ENCODE measurements at places on chromosomes 5 and 9.

GRCh38 chr9:89686126-89686525 lies 81.3 kb downstream of the GADD45G start:
- DNase-seq = no peak

DNA sequence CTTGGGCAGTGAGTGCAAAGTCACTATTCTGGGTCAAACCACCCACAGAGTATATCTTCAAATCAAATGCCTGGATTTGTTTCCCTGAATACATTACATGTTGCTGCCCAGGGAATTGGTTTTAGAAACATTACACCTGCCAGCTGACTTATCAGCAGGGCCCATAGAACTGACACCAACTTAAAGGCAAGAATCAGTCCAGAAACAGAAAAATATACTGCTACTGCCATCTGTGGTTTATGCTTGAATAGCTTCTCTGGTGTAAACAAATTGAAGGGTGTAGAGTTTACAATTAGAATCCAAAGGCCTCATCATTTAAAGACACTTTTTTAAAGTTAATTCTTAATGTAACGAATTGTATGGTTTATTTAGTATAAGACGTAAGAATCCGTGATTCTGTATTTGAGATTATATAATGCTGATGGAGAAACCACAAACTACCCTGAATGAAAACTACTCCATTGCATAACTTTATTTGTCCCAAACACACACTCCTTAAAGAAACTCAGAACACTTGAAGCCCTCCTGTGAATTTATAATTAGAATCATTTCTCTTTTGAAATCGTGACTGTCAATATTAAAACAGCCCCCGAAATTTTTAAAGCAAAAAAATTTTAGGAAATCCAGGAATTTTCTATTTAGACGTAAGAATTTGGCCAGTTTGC lies 6.2 kb downstream of the NR6A1 start:
- no peak for DNase-seq

DNA sequence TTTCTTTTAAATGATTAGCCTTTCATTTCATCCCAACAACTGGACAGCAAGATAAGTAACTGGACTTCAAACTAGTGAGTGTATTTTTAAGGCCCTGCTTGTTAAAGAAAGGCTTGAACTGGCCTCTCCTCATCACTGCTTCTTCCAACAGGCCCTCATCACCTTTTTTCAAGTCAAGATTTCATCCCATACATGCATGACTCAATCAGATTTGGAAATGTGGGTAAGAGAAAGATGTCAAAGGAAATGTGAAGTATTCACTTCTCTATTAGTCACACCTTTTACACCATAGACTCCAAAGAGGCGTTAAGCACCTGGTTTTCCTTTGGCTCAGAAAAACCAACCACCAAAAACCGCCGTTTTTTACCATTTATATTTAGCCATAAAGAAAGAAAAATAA lies 4.9 kb downstream of the NR4A3 start:
- DNase-seq = no peak

DNA sequence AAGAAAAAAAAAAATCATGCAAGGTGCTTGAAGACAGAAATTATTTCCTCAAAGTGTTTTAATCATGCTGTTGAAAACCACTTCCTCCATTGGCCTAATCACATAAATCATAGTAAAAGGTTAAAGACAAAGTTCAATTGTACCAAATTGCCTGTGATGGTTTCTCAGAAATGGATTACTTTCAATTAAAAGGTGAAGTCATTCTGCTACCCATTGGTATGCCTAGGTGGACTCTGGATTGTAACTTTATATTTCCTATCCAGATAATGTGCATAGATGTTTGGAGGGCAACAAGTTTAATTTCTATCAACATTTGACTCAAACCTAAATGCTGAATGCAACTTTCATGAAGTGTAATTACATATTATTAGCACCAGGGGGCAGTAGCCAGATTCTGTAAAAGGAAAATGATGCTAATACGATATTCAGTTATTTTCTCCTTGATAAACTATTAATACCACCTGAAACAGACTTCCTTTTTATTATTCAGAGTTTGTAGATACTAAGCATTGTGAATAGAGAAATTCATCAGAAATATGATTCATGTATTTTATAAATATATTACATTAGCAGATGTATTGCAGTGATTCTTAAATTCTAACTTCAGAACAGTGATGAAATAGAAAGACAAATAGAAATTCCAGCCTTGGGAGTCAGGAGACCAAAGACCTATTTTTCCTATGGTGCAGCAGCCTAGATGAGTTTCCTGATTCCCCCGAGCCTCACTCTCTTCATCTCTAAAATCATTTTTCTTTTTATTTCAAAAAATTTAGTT lies 148.2 kb downstream of the CAAP1 start:
- DNase-seq = no peak

GRCh38 chr5:127170918-127171600 lies 97.8 kb upstream of the C5orf63 start:
- no peak for DNase-seq

DNA sequence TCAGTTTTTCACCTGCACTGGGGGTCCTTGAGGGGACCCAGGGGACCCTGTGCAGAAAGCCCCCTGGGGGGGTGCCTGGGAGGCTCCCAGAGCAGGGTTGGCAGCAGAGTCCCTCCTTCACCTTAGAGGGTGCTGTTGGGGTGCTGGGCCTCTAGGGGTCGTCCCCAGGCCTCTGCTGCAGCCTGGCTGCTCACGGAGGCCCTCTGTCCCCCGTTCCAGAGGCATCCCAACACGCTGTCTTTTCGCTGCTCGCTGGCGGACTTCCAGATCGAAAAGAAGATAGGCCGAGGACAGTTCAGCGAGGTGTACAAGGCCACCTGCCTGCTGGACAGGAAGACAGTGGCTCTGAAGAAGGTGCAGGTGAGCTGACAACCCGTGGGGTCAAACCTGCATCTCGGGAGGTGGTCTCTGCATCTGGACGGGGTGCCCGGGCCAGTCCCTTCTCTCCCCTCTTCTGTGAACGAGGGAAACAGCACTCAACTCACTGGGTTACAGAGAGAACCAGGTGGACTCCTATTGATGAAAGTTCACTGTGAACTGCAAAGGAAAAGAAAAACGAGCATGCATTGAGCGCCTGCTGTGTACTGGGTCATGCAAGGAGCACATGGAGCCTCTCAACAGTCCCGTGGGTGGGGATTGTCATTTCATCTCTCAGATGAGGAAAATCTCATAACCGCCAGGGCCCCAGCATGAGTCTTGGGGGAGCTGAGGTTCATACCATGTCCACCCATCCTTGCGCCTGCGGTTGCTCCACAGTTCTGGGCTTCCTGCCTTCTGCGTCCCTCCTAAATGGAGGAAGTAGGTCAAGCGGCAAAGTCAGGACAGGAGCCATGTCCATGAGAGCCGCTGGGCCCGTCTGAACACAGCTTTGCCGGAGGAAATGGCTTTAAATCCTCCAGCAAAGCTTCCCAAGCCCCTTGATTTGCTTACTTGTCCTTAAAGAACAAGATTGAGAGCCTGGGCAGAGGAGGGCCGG lies 54.8 kb downstream of the NEK6 start:
- no peak for DNase-seq

- no peak for DNase-seq
Measured at GRCh38 chr9:124322618-124323432, 65.1 kb downstream of the NEK6 start.

- DNase-seq = no peak
Measured at GRCh38 chr9:117276444-117276843, 138.4 kb downstream of the ASTN2 start.

GRCh38 chr5:63928451-63928850 lies 33.8 kb downstream of the HTR1A start:
- DNase-seq = no peak

GRCh38 chr5:79924936-79925893 lies 65.8 kb downstream of the MTX3 start:
- no peak for DNase-seq

DNA sequence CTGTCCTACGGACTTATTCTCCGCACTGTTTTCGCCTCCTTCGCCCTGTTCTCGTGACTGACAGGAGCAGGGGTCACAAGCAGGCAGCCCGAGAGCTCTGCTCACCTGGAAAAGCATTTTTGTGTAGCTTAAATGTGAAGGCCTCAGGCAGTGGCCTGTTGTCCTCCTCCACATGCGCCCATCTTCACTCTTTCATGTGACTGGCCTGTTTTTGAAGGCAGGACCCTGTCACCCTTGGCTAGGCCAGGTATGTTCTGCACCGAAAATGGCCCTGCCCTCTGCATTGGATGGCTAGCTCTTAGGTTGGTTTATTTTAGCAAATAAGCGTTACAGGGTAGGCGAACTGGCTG lies 614 bp upstream of the CPLANE1 start:
- DNase-seq = no peak

All from T-helper 2 cell (primary cell).